ENCODE measurements at places on chromosomes 2 and 18. TPM values are rescaled to one million over a fixed set of nuclear protein-coding genes. Genes with fewer than 3 reads are reported as not detected.

DNA sequence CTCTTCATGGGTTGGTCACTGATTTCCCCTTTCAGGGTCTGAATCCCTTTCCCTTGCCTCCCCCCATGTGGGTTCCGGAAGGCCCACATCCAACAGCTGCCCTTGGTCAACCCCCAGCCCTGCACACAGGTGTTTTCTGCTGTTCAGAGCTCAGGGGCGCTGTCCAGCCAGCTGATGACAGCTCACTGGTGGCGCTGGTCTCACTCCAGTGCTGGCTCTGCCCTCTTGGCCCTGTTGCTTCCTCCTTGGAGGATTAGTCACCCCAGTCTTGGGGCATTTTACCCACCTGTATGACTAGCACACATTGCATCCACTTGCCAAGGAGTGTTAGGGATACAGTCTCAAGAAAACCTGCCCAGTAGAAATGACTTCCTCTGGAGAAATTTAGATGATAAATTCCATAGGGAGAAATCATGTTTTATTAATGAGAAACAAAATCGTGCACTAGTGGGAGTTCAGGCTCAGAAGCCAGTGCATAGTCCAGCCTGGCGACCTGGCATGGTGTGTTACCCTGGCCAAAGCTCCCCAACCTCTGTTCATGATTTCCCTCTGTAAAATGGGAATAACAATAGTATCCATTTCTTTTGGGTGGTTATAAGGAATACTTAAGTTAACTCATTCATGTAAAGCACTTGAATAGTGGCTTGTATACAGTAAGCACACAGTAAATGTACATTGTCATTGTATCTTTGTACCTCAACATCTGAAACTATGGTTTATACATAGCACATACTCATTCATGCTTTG, 21.6 kb downstream of the CRIM1 start:
- DNase-seq = no peak

Gene POTEC
- not detected for polyA plus RNA-seq

DNA sequence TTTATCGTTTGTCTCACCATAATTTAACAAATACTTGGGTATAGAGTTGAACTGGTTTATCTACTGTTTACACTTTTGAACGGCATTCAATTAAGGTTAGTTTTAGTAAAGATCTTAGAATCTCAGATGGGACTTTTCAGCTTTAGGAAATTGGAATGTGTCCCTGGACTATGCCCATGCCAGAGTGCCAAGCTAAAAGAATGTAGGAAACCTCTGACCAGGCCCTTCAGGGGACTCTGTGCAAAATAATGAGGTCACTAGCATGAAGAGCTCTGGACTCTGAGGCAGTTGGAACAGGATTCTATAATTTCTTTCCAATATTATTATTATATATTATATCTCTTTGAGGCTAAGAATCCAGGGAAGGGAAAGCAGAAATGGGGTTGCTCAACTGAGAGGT, 13.5 kb downstream of the DIS3L2 start:
- DNase-seq = no peak

Gene KCNG2
- polyA plus RNA-seq = 0.46 TPM

DNA sequence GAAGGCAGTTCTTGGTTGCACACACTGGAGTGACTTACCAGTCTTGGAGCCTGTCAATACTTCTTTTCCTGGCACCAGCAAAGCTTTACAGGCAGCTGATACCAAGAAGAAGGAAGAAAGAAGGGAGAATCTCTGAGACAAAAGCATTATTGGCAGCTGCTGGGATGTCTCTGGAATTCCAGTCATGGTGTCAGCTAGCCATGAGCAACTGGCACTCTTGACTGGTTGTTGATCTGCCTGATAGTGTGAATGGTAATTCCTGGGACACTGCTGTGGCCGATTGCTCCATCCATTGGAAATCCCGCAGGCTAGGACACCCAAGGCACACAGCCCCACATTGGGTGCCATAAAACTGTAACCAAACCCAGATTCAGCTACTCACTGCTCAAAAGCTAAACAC, 17.8 kb upstream of the SPAG16 start:
- no peak for DNase-seq

GRCh38 chr2:98492441-98492840, 47.8 kb downstream of the INPP4A start:
- no peak for DNase-seq

DNA sequence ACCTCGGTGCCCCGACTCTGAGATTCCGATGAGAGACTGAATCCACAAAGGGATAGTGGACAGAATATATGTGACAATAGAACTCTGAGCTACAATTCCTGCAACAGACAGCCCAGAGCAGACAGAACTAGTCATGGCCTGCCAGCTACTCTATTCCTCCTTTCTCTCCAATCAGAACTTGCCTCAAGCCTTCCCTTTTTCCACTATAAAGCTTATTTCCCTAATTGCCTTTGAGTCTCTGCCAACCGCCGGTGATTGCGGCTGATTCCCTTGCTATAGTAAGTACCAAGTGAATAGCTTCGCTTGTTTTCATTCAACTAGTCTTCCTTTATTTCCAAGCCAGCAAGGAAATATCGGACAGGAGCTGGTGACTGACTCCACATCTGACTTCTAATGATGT, 96.8 kb downstream of the DSC3 start:
- no peak for DNase-seq

GRCh38 chr18:79348066-79348465, 47.7 kb upstream of the NFATC1 start:
- DNase-seq = no peak

Gene C2orf92
- polyA plus RNA-seq = 15.7 TPM

Gene ZNF407
- polyA plus RNA-seq = 5.5 TPM

DNA sequence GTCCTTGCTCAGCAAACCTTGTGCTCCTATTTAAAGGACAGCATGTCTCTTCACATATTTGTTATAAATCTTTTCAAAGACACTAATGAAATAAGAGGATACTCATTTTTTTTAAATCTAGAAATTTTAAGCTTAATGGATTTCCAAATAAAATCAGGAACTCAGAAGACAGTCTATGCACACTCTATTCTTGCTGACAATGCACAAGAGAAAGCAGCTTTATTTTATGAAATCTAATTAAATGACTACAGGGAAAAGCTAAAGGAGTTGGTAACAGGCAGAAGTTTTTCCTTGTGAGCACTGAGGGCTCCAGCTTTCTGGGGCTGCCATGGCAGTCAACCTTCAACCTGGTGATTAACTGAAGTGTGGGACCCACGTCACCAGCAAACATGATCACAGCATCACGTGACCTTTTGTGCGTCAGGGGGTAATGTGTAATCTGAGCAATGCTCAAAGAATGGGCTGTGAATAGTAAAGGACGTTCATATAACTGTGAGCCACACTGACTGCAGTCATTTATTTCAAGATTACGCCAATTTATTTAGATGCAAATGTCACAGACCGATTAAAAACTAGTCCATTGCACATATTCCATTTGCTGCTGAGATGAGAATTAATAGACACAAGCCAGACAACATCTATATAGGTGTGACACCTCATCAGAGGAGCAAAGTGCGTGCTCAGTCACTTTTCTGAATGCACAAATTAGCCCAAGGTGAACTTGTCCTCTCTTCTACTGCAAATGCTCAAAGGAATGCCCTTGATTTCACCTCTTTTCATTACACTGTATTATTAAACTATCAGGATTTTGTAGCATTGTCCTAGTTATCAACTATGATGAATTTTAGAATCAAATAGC, 11.6 kb upstream of the DNER start:
- no peak for DNase-seq

- no peak for DNase-seq
These were observed 77.1 kb upstream of the SLC39A10 start for GRCh38 chr2:195579776-195580555.

Gene SELENOI
- polyA plus RNA-seq = 12.1 TPM

- DNase-seq = no peak
These were observed 60.8 kb upstream of the DYNAP start for GRCh38 chr18:54530285-54530684.

Gene EMILIN1
- 143 TPM for polyA plus RNA-seq

- no peak for DNase-seq
These were observed 127.2 kb downstream of the SLC8A1 start for GRCh38 chr2:40324656-40325055.

- DNase-seq = no peak
These were observed 131.7 kb downstream of the MYCN start for GRCh38 chr2:16071865-16072637.

Gene LONRF2
- 1.4 TPM for polyA plus RNA-seq

Gene PUM2
- polyA plus RNA-seq = 48.5 TPM

DNA sequence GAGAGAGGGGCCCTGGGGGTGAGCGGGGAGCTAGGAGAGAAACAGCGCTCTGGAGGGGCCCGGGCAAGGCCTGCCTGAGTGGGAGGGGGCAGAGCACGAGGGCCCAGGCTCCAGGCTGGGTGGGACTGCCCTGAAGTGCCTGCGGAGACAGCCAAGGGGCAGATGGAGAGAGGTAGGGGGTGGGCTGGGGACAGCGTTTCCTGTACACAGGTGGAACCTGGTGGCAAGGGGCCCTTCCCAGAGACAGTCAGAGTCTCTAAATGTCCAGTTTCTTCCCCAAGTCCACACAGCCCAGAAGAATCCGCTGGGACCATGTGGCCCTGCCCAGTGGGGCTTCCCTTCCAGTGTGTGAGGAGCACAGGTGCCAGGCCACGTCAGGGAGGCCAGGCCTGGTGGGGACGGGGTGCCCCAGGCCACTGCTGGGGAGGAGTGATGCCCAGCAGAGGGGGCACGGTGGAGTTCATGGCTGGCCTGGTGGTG, 1.7 kb upstream of the GPR35 start:
- DNase-seq = no peak

Gene STARD6
- not detected for polyA plus RNA-seq

Gene FAM228A
- 0.43 TPM for polyA plus RNA-seq

- no peak for DNase-seq
These were observed 121.6 kb downstream of the NFATC1 start for GRCh38 chr18:79517341-79517740.

Gene IL1A
- 0.23 TPM for polyA plus RNA-seq

GRCh38 chr2:127107622-127107999, 657 bp upstream of the BIN1 start:
- DNase-seq = no peak

DNA sequence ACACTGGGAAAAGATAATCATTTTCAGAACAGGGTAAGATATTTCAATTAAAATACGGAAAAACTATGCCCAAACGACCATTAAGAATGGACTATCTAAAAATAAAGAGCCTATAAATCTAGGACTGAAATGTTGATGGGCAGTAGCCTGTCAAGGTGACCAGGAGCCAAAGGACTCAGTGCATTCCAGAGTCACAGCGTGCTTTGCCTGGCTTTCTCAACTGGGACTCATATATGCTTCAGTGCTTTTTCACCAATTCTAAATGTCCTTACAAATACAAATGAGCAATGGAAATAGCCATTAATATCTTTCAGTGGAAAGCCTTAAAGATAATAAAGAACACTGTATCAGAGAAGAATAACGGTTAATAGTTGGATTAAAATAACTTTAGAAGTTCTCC, 35.4 kb downstream of the PREPL start:
- DNase-seq = no peak

GRCh38 chr2:143051465-143051864, 77.8 kb upstream of the ARHGAP15 start:
- DNase-seq = no peak

- DNase-seq = no peak
These were observed 125.9 kb downstream of the ANTXR1 start for GRCh38 chr2:69138793-69139459.

- DNase-seq = no peak
These were observed 66.3 kb upstream of the XPO1 start for GRCh38 chr2:61604433-61604832.

Gene FSHR
- 0.73 TPM for polyA plus RNA-seq

Gene KCNE4
- 6.0 TPM for polyA plus RNA-seq

DNA sequence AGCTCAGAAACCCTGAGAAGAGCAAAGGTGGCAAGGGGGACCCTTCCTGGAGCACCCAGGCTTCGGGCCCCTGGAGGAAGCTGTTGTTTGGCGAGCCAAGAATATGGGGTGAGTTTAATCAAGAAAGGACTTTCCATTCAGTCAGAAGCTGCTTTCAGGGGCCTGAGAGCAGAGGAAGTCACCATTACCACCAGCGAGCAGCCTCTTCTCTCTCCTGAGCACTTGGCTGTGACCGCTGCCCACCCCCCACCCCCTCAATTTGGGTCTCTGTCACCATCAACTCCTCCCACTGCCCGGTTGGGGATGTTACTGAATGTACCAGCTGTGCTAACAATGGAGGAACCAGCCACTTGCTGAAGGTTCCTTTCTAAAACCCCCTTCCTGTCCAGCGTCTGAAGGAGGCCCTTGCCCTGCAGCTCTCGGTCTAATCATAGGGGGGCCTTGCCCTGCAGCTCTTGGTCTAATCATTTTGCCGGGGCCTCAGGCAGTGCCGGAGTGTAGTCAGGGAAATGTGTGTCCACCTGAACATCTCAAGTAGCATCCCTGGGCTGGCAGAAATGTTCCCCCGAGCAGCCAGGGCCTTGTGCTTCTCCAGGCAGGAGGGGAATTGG, 943 bp downstream of the INPP5D start:
- DNase-seq = no peak

Gene FEV
- 0.22 TPM for polyA plus RNA-seq

Gene INHA
- polyA plus RNA-seq = 0.49 TPM

DNA sequence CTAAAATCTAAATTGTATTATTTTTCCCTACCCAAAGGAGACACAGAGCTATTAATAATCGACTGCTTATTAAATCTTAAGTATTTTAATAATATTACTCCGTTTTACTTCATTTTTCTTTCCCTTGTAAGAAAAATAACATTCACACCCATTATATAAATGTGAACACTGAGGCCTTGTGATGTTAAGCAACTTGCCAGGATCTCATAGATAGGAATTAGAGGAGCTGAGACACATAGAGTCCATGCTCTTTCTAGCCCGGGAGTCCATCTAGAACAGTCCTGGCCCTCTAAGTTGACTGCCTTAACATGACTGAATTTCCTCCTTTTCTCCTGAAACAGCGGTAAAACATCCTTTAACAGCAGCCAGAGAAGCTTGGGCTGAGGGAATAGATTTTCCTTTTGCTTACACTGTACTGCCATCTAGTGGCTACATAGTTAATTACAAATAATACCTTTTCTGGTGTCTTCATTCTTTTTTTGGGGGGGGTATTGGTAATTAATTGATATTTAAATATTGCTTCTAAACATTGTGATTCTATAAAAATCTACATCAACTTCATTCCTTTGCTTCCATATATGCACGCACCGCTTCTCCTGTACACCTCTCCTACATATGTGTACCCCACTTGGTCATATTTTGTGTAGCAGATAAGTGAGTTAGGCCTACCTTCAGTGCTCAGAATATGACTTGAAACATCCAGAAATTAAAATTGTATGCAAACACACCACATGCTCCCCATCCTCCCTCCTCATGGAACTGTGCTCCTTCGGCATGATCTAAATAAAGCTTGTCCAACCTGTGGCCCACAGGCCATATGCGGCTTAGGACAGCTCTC, 125.8 kb upstream of the HNMT start:
- peak; percentile 24 for DNase-seq

Gene NEU2
- not detected for polyA plus RNA-seq

DNA sequence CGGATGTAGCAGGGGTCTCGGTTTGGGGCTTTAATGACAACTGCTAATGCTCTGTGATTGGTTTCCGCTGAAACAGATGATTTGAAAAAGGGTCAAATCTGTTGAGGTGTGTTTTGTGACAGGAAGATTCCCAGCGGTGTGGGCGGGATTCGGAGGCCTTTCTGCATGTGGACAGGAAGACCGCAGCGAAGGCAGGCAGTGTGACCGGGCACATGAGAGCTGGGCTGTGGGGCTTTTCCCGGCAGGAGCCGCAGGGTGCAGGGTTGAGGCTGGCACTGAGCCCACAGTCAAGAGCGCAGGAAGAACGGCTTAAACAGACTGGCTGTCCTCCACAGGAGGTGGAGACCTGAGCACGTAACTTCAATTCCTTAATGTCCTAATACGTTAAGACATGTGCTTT, 180.0 kb upstream of the TPO start:
- DNase-seq = no peak

- no peak for DNase-seq
These were observed 71.6 kb downstream of the ACTR2 start for GRCh38 chr2:65299246-65299645.
